ENCODE measurements at places on chromosomes 4 and X.

DNA sequence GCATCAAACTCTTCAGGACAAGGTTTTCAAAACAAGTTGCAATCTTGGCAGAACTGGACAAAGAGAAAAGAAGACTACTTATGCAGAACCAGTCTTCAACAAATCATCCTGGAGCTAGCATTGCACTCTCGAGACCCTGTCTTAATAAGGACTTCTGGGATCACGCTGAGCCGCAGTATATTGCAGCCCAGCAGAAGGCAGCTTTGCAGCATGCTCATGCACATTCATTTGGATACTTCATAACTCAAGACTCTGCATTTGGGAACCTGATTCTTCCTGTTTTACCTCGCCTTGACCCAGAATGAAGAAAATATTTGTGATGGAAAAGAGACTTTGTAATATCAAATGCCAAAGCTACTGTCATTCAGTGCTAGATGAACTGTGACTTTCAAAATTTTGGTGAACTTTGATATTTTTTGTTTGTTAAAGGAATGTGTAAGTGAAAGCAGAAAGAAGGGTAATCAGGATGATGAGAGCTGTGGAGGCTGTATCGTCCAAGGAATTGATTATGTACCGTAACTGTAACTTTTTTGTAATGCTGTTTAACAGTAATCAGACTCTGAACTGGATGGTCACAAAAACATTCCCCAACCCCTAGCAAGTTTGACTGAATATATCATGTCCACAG, 27.2 kb downstream of the HSPA4L start:
- no peak for DNase-seq

DNA sequence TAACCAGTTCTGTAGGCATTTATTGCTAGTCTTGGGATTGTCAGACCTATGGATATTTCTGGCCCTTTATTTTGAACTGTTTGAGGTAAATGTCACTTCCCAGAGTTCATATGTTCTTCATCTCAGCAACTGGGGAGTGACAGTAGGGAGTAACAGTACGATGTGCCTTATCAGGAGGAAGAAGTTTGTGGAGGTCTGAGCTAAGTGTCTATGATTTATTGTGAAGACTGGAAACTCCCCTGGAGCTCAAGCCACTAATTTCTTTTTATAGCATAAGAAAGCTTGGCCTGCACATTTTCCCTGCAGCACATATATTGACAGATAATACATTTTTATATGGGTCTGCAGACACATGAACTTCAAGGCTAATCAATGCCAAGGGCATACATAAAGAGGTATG, 383.8 kb downstream of the GRXCR1 start:
- no peak for DNase-seq

GRCh38 chr4:165448700-165449099, 69.9 kb downstream of the CPE start:
- DNase-seq = no peak

GRCh38 chrX:96436105-96436504, 248.5 kb upstream of the DIAPH2 start:
- no peak for DNase-seq

GRCh38 chr4:79074040-79074439, 134.8 kb upstream of the PAQR3 start:
- no peak for DNase-seq

- no peak for DNase-seq
These were observed 415.2 kb upstream of the HS3ST1 start for GRCh38 chr4:11843927-11844326.

GRCh38 chrX:11064851-11065600, 46.1 kb upstream of the HCCS start:
- no peak for DNase-seq

GRCh38 chr4:174714393-174715211, 114.4 kb downstream of the GLRA3 start:
- no peak for DNase-seq

DNA sequence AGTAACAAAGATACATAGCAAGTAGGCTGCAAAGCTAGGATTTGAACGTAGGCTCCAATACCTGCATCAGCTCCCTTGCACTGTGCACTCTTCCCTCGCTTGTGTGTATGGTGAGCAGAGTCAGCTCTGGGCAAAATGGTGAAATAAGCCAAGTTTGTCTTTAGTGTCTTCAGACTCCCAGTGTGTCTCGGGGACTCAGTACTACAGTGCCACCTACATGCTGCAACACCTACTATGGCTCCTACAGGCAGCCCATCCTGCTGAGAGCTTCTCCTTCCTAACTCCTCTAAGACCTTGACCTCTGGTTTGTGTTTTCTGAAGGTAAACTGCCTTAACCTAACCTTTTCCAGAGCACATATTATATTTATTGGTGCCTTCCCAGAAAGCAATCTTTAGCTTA, 42.5 kb downstream of the RTL9 start:
- DNase-seq = no peak

GRCh38 chr4:109440948-109441347, 7.3 kb downstream of the SEC24B start:
- no peak for DNase-seq

Measured in T-helper 2 cell (primary cell).